CD4-positive, alpha-beta T cell treated with Interleukin-17A for 4 hours (primary cell): ENCODE measurements at places on chromosomes 13 and 19.
A peak's percentile ranks its signal among the peaks of the same experiment; 100 is the strongest.

DNA sequence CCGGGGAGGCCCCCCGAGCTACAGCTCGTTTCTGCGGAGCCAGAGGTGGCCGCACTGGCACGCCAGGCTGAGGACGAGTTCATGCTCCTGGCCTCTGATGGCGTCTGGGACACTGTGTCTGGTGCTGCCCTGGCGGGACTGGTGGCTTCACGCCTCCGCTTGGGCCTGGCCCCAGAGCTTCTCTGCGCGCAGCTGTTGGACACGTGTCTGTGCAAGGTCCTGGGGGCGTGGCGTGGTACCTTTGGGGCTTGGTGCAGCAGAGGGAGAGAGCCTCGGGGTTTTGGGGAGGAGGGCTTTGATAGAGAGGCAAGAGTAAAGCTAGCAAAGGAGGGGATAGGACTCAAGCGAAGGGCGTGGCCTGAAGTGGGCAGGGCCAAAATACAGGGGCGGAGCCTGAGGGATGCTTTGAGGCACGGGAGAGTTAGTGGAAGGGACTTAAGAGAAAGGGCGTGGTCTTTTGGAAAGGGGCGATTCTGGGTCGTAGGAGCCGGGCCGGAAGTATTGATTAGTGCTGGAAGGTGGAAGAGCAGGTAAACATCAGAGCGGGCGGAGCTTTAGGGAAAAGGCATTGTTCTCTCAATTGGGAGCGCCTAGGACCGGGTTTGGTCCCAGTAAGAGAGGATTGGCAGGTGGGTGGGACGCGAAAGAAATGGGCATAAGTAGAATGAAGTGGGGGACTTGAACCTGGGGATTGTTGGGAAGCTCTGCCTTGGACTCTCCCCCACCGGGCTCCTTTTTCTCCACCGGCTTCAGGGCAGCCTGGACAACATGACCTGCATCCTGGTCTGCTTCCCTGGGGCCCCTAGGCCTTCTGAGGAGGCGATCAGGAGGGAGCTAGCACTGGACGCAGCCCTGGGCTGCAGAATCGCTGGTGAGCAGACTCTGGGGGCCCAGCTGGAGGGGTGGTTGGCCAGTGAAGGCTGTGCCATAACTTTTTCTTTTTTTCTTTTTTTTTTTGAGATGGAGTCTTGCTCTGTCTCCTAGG lies 1.2 kb downstream of the PPM1N start:
- DNase-seq = peak; percentile 72

- no peak for DNase-seq
Measured at GRCh38 chr19:29530540-29531457, 5.0 kb downstream of the VSTM2B start.

- DNase-seq = no peak
Measured at GRCh38 chr13:98941126-98941525, 36.7 kb downstream of the DOCK9 start.

DNA sequence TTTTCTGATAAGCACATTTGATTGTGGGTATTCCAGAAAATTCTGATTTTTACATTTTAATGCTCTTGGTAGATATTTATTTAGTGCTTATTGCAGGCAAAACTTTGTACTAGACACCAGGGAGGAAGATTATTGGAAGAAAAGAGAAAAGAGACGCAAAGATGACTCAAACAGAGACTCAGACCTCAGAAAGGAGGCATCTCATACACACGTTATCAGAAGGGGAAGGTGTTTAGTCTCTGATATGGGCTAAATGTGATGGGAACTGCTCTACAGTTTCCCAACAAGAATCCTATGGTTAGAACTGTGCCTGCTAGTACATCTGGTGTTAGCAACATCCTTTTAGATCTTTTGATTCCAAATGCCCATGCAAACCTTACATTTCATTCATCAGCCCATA lies 245.6 kb downstream of the KLF5 start:
- DNase-seq = no peak

GRCh38 chr13:50664951-50665350 lies 178.5 kb downstream of the DLEU7 start:
- DNase-seq = no peak

- no peak for DNase-seq
Measured at GRCh38 chr19:32522967-32523366, 58.0 kb upstream of the PDCD5 start.

- no peak for DNase-seq
Measured at GRCh38 chr19:55820037-55820436, 11.8 kb downstream of the NLRP11 start.

GRCh38 chr19:23561341-23561740 lies 125.7 kb downstream of the ZNF675 start:
- no peak for DNase-seq

GRCh38 chr13:73879346-73880015 lies 254.7 kb downstream of the KLF12 start:
- no peak for DNase-seq

- no peak for DNase-seq
Measured at GRCh38 chr19:33703438-33703750, 81.6 kb downstream of the CHST8 start.

DNA sequence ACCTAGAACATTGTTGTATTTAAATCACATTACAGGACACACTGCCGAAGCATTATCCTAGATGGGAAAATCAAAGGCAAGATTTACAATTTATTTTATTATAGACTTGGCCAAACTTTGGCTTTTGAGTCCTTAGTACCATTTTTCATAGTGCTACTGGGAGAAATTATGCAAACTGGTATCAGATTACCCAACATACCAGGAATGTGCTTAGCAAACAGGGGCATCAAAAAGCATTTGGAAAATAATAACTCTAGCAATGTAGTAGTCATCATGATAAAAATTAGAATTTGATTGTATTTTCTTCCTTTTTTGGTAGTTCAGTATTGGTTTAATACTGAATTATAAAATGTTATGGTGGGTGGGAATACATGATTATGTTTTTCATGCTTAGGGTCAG lies 34.0 kb downstream of the GPC6 start:
- DNase-seq = no peak

- no peak for DNase-seq
Measured at GRCh38 chr13:25922376-25922775, 129.4 kb downstream of the SHISA2 start.

GRCh38 chr13:73932091-73932490 lies 202.1 kb downstream of the KLF12 start:
- DNase-seq = no peak

- DNase-seq = no peak
Measured at GRCh38 chr13:109271555-109272541, 514.5 kb downstream of the IRS2 start.

- DNase-seq = peak; percentile 21
Measured at GRCh38 chr13:110913322-110914080, 1.4 kb downstream of the ANKRD10 start.

GRCh38 chr19:43731346-43731745 lies 15.5 kb downstream of the IRGC start:
- no peak for DNase-seq

DNA sequence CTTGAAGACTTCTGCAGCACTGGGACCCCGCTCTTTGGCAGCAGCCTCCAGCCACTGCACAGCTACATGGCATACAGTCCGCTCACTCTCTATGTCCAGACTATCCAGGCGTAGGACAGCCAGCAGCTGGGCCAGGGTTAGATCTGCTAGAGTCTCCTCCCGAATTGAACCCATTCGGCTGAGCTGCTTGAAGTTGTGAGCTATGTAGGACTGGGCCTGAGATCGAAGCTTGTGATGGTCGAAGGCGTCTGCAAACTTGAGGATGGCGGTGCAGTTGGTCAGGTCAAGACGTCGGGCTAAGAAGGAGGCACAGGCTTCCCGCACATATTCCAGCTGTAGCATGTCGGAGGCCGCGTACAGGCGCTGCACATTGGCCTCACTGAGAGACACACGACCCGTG lies 900 bp downstream of the KBTBD7 start:
- no peak for DNase-seq

DNA sequence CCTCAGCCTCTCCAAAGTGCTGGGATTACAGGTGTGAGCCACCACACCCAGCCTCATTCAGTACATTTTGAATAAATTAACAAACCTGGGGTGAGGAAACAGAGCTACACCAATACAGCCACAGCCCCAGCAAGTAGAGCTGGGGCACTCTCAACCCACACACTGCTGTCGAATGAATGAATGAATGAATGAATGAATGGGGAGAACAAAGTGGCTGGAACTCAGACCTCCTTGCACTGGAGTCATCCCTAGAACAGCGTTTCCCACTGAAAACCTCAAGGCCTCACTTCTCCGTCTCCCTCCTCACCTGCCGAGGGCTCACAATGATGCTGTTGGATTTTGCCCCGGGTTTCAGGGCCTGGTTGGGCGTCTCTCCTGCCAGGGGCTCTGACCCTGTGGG lies 2.8 kb downstream of the ERCC1 start:
- DNase-seq = no peak

DNA sequence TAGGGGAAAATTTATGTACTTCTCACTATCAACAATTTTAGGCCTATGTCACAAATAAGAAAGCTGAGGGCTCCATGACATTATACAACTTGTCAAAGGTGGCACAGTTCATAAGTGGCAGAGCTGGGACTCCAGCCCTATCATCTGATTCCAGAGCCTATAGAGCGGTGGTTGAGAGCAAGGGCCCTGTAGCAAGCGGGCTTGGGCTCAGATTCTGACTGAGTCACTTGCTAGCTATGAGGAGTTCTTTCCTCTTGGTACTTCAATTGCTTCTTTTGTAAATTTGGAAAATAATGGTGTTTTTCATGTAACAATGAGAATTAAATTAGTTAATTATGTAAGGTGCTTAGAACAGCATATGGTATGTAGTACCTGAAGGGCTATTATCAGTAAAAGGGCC lies 28.7 kb upstream of the FAM216B start:
- DNase-seq = no peak

DNA sequence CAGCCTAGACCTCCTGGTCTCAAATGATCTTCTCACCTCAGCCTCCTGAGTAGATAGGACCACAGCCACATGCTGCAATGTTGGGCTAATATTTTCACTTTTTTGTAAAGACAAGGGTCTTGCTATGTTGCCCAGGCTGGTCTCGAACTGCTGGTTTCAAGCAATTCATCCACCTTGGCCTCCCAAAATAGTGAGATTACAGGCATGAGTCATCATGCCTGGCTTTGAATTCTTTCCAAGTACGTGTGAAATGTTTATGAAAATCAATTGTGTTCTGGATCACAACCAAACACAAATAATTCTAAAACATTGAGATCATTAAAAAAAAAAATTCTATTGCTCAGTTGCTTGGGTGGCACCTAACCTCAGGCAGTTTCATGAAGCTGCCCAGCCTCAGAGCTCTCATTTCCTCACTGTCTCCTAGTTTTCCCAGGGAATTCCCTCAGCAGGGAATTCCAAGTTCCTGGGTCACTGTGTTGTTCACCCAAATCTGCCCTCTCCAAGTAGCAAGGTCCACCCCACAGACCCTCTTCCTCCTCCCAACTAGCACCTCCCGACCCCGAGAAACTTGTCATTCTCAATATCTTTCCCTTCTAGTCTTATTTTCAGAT lies 44.8 kb downstream of the ING1 start:
- DNase-seq = no peak

- DNase-seq = no peak
Measured at GRCh38 chr19:56577719-56578602, 10.7 kb downstream of the ZNF470 start.

GRCh38 chr13:86974995-86975328 lies 696.2 kb upstream of the SLITRK5 start:
- no peak for DNase-seq

GRCh38 chr13:74871369-74872070 lies 610.4 kb downstream of the TBC1D4 start:
- DNase-seq = no peak

DNA sequence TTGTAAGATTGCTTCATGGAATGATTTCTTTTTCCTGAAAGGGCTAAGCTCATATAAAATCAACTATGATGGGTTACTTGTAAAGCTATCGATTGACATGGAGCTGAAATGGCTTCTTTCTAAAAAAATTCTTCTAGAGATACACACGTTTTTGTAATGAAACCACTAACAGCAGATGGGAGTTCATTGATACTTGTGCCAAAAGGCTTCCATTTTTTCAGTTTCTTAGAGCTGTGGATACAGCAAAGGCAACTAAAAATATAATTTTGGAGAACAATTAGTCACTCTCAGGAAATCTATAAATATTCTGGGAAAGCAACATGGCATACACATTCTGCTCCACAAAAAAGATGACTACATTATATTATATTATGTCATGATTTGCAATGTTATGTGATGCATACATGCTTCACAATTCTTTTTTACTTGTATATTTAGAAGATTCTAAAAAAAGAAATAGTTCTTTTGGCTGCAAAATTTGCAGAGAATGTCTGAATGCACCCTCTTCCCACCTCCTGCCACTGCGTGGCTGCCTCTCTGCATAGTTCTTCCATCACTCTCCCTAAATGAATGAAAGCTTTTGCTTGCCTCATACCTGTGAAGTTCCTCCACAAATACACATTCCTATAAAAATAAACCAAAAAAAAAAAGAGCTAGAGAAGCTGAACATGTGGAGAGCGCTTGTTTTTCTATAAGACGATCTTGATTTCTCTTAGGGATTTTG lies 802.5 kb downstream of the EFNB2 start:
- no peak for DNase-seq

DNA sequence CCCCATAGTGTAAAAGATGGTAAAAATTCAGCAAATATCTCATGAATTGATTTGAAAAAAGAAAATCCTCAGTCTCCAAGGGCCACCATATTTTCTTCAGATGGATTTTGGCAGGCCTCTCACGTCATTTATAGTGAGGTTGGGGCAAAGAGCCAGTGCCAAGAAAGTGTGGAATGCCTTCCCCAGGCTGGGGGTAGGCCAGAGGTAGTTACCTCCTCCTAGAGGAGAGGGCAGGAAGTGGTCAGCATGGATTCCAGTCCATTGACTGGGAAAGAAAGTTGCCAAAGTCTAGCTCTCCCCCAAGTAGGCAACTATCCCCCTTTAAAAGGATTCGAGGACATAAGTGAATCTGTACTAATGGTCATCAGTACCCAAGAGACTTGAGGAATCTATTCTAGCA lies 68.4 kb upstream of the KCTD4 start:
- DNase-seq = no peak

DNA sequence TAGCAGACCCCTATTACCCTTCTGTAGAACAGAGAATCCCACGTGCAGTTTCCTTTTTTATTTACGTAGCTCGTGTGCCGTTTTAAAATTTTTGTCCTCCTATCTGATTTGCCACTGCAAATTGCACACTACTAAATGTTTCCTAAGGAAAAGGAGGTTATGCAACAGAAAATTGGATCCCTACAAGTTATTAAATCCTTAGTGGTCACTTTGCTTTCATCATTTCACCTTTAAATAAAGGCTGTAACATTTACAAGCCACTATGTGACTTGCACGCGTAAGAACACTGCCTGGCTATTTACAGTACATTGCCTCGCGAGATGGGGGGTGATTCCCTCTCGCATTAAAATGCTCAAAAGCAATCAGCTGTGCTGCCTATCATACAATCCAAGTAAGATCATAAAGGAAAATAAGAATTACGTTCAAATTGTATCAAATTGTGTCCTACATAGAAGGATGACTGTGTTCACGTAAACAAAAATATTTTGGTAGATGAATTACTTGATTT lies 525.6 kb downstream of the SUCLA2 start:
- DNase-seq = no peak

- DNase-seq = no peak
Measured at GRCh38 chr13:112067116-112067741, at the start of gene SOX1. Gene SOX1 (plus strand): TSS chr13:112067149. CDS start chr13:112067659, 510 bp downstream.

GRCh38 chr13:34310539-34310938 lies 492.6 kb downstream of the RFC3 start:
- DNase-seq = no peak

GRCh38 chr19:42291435-42291810 lies 10.5 kb upstream of the PRR19 start:
- no peak for DNase-seq

- DNase-seq = no peak
Measured at GRCh38 chr19:31392464-31392863, 43.2 kb upstream of the TSHZ3 start.
